ENCODE measurements at places on chromosomes 11 and 22. TPM values are rescaled to one million over a fixed set of nuclear protein-coding genes. Genes with fewer than 3 reads are reported as not detected.

RASSF7 gene
- 33.7 TPM for total RNA-seq

LGR4 gene
- total RNA-seq: 1.3 TPM

RAB36 gene
- 1.1 TPM for total RNA-seq

ANO3 gene
- not detected for total RNA-seq

OR4C46 gene
- not detected for total RNA-seq

CARD16 gene
- total RNA-seq: 44.7 TPM

KLHL35 gene
- 0.66 TPM for total RNA-seq

MPZL2 gene
- 3.1 TPM for total RNA-seq

POTEH gene
- not detected for total RNA-seq

UPB1 gene
- total RNA-seq: 0.86 TPM
